Effector memory CD8-positive, alpha-beta T cell (primary cell): ENCODE measurements at places on chromosomes 5 and 9.

DNA sequence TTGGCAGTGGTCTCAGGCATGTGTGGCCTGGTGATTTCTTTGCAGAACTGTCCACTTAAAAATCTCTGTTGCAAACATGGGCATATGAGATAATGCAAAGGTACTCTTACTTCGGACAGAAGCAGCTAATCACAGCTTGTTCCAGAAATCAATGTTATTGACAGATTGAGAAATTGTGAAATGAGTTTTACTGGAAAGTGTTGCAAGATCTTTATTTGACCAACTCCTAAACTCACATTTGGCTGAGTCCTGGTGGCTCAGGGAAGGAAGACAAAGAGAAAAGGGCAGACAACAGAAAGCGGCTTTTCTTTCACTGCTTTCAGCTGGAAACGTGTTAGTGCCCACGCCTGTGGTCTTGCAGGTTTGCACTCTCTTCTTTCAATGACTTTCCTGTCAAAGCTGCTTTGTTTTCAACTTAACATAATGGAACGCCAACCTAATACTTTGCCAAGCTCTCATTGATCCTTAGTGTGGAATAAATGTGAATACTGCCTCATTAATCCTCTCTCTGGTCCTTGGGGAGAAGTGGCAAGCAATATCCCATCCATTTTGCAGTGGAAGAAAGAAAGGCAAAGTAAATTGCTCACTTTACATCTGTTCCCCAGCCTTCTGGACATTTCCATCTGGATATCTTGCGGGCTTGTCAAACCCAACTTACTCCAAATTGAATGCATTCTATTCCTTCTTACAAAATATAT is 586.4 kb downstream of the LRRC70 start:
- DNase-seq = no peak

GRCh38 chr5:19534751-19535150 is 453.2 kb downstream of the CDH18 start:
- DNase-seq = no peak

DNA sequence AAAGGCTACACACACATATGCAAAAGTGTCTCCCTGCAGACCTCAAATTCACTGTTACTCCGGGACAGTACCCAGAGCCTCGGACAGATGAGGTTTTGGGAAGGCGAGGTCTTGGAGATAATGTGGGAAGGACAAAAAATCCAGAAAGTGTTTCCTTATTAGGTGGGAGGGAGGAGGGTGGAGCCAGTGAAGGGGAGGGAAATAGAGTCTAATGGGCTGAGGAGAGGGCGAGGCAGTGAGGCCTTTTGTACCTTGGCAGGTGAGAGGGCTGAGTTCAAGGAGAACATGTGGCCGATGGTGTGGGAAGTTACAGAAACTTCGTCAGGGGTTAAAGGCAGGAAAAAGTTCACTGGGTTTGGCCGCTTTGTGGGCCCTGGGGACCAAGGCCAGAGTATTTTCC is 22.1 kb upstream of the TMEM174 start:
- no peak for DNase-seq

DNA sequence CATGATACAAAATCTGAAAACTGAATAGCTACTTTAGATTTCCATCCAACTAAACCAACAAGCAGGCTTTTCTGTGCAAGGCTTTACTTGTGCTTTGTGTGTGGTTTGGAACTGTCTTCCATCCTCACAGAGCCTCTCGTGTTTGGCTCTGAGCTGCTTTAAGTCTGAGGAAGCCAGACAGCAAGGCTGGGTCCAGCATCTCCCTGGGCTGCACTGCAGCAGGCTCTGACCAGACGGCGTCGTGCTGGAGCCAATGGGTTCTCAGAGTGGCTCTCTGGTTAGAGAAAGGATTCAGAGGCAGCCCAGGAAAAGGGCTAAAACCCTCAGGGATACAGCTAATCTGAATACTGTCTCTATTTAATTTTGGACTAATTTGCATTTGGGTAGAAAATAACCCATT is 207.9 kb upstream of the EFNA5 start:
- DNase-seq = no peak

GRCh38 chr5:111738118-111738517 is 18.9 kb downstream of the NREP start:
- no peak for DNase-seq

DNA sequence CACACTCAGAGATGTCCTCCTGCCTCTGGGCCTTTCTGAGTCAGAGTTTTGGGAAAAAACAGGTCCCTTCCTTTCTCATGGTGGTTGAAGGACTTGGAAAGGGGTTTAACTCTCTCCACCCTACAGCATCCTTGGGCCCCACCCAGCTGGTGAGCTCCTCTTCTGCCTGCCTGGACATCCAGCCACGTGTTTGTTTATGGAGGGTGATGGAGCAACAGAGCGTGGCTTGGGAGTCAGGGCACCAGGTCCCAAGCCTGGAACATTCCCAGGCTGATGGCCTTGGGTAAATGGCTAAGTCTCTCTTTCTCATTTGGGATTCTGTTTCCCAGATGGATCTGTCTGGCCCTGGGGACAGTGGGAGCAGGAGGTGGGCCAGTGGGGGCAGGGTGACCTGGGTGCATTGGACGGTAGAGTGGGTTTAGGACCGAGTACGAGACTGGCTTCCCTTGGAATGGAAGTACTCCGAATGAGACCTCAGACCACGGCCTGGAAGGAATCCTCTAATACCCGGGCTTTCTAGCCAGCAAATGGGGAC is 141.1 kb upstream of the IRX2 start:
- DNase-seq = no peak

GRCh38 chr9:134871697-134872340 is 8.8 kb upstream of the FCN2 start:
- DNase-seq = no peak

- no peak for DNase-seq
Measured at GRCh38 chr9:72749276-72749675, 203.6 kb downstream of the ALDH1A1 start.

GRCh38 chr5:6161257-6161656 is 217.1 kb downstream of the MED10 start:
- no peak for DNase-seq

DNA sequence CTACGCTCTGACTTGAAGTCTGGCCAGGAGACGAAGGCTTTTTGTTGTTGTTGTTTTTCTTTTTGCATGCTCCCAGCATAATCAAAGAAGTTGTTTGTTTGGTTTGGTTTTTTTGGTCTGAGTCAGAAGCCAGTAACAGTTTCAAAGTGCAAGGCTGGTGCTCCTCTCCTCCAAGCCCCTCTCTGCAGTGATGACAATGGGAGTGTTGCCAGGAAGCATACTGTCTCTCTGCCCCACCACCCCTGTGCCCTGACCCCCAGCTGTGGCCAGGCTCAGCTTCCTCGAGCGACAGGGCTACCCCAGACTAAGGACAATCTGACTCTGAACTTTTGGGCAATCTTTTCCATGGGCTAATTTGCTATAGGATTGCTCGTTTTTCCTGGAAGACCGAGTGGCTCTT is 173.8 kb upstream of the PITX1 start:
- no peak for DNase-seq

GRCh38 chr5:149961957-149962409 is 1.4 kb downstream of the SLC26A2 start:
- no peak for DNase-seq

DNA sequence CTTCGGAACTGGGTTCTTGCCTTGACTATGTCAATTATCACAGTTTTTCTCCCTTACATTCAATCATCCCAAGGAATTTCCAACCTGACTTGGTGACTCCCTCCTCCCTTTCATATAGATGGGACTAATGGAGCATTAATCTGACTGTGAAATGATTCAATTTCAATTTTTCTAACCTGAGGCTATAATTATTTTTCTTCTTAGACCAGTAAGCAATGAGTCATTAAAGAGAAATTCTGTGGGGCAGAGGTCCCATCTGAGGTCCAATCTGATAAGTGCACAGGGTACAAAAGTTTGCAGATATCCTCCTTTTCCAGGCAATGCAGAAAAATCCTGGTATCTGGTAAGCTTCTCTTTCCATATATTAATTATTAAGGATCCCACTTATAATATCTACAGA is 18.9 kb downstream of the PDE4D start:
- no peak for DNase-seq

- no peak for DNase-seq
Measured at GRCh38 chr9:98007251-98007928, 24.2 kb downstream of the ANP32B start.

DNA sequence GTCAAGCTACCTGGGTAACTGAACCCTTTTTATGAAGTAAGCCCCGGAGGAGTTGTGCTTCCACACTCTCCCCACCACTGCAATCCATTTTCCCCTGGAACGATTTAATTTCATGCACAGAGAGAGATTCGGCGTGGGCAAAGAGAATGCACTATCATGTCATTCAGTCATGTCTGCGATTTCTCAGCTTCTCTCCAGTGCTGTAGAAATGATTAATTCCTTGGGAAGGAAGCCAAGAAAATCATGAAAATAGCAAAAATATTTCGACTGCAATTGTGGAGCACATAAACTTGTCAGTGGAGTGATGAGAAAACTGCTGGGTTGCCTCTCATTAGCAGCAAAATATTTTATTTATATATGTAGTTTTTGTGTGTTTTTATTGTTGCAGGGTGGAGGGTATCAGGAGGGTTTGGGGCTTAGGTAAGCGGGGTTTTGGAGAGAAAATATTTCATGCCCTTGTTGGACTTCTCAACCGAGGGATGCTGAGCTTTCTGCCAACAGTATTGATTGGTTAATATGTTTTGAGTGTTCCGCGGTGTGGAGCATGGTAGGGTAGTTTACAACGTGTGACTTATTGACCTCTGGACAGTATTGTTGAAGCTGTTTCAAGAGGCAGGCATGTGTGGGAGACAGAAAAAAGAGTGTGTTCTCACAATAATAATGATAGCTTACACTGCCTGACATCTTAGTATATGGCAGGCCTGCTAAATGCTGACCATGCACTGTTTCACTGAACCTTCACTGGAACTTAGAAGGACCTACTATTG is 69.3 kb downstream of the SGCD start:
- no peak for DNase-seq

- DNase-seq = no peak
Measured at GRCh38 chr5:33346534-33346933, 94.2 kb upstream of the TARS1 start.

- DNase-seq = no peak
Measured at GRCh38 chr9:87957839-87958238, 16.5 kb downstream of the CDK20 start.

GRCh38 chr9:79213417-79214125 is 358.2 kb upstream of the TLE4 start:
- DNase-seq = no peak

- DNase-seq = no peak
Measured at GRCh38 chr5:134580001-134580460, 52.6 kb downstream of the SAR1B start.

DNA sequence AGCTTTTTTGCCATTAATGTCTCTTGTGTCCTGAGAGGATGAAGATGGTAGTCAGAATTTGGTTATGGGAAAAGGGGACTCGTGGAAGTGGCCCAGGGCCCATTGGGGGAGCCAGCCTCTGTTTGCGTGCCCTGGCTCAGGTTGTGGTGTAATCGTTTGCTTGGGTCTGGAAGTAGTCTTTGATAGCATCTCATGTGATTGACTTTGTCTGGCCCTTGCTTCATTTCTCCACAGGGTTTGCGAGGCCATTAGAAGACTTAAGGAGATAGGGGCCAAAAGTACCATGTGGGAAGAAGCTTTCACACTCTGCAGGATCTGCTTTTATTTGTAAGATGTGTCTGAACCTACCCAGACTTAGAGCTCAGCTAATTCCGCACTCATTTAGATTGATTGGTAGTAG is 114.5 kb downstream of the FGF1 start:
- DNase-seq = no peak

- peak; percentile 40 for DNase-seq
Measured at GRCh38 chr5:151825445-151825844, 53.7 kb downstream of the G3BP1 start.

GRCh38 chr5:103894882-103895281 is 332.3 kb upstream of the NUDT12 start:
- DNase-seq = no peak

DNA sequence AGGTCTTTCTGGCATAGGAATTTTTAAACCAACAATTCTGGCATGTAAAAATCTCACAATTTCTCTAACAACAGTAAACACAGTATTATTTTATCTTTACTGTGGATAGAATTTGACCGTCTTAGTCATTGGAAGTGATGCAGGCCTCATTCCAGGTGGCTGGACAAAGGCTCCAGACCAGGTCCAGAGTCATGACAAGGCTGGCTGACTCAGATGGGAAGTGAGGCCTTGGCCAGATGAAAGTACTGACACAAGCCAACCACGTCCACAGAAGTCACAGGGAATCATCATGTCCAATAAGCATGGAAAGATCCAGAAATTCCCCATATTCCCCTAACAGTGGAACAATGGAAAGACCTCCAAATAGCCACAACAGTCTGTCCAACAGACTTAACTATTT is 12.4 kb downstream of the SPOCK1 start:
- no peak for DNase-seq

GRCh38 chr5:172550096-172550765 is 90.8 kb upstream of the NEURL1B start:
- no peak for DNase-seq

- DNase-seq = no peak
Measured at GRCh38 chr5:179407191-179408175, 62.2 kb upstream of the ADAMTS2 start.

- DNase-seq = no peak
Measured at GRCh38 chr5:122101636-122102285, 23.7 kb upstream of the LOX start.

DNA sequence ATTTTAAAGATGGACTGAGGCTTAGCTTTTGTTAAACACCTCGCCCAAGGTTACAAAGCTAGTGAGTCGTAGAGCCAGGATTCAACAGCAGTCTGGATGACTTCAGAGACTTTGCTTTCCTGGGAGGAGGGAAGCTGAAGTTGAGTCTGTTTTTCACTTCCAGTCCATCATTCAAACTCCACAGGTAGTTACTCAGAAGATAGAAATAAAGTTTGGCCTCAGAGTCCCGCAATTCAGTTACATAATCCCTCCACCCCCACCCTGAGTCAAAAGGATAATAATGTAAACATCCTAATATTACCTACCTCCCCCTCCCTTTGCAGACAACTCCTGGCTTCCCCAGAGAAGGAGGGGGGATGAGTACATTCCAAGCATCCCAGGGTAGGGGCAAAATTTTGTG is 8.1 kb downstream of the HBEGF start:
- DNase-seq = no peak

GRCh38 chr9:90789862-90790261 is 11.8 kb upstream of the SYK start:
- DNase-seq = no peak

DNA sequence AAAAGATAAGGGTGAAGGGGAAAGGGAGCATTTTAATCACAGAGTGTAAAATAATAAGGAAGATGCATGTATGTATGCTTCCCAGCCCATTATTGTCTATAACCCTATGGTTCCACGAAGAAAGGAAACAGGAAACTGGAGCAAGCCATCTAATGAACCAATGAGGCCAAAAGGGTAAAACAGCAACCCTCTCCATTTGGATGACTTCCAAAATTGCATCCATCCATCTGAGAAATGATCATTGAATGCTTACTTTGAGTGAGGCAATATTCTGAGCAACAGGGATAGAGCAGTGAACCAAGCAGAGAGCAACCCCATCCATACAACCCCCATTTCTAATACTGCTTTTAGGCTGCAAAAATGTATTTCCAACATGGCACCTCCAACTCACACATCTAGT is 46.9 kb downstream of the ARL15 start:
- DNase-seq = no peak

GRCh38 chr5:16067415-16067814 is 112.2 kb downstream of the MARCHF11 start:
- DNase-seq = no peak

- no peak for DNase-seq
Measured at GRCh38 chr5:9851458-9851857, 221.3 kb upstream of the TAS2R1 start.
